CD4-positive, alpha-beta T cell treated with Interleukin-12 subunit alpha and Interleukin-12 subunit beta, for 1 hour (primary cell): ENCODE measurements at places on chromosomes 16 and 17.

- no peak for DNase-seq
These were observed 27.3 kb downstream of the CIBAR2 start for GRCh38 chr16:85084841-85085510.

DNA sequence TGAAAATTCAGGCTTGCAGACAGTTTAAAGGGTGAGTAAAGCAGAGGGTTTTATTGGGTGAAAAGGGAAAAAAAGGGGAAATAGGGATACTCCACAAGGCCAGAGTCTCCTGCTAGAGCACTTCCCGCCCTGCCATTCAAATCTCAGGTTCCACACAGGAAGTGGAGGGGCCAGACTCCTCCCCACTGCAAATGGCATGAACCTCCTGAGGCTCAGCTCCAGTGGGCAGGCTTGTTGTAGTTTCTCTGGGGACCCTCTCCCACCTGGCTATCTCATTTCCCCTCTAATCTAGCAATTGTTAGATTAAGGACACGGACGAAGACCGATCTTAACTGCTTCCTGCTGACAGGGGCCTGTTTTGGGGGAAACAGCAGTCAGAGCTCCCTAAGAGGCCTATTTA lies 43.4 kb downstream of the TAOK1 start:
- no peak for DNase-seq

DNA sequence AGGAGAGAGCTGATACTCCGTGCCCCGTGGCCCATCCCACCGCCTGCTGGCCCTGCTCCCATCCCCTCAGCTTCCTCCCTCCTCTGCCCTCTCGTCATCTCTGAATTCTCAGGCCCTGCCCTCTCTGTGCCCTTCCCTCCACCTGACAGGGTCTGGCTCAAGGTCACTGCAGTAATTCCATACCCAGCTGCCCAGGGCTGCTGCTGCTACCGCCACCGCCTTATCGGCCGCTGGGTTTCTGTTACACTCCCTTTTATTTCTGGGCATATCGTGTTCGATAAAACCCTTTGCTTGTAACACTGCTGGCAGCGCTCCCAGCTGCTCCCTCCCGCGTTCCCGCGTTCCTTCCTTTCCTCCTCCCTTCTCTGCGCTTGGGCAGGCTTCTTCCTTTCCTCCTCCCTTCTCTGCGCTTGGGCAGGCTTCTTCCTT lies 1.2 kb downstream of the EPN3 start:
- DNase-seq: no peak

DNA sequence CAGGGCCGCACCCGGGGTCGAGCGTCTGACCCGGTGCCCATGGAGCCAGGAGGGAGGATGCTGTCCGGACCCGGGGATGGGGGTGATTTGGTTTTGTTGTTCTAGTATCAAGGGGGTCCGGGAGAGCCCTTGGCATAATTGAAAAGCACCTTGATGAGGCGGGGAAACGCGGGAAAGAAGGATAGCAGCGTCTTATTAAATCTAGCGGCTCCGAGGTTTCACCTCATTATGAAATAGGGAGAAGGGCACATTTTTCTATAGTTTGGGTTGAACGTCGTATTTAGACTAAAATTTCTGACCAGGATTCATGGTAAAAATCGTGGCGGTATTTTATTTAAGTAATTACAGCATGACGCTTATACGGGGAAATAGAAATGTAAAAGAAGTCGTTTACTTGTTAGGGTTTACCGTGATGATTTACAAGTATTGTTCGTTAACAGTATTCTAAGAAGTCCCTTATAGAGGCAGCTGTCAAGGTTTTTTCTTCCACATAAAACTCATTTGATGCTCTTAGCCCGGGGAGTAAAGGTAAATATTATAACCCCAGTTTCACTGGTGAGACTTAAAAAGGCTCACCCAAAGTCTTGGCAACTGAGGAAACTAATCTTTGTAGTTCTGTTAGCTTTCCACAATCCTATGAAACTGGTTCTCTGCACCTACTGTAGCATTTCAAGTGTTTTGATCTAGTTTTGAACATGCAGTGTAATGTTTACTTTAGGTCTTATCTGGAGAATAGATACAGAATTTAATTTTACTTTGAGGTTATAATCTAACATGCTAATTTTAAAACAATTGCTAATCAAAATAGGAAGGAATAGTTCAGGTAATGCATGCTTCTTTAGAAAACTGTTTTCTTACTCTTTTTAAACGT lies 756 bp downstream of the LUC7L3 start:
- no peak for DNase-seq

GRCh38 chr16:86575754-86576557 lies 2.4 kb upstream of the FOXL1 start:
- peak; percentile 27 for DNase-seq

- DNase-seq: no peak
These were observed 381 bp downstream of the CTNS start for GRCh38 chr17:3636908-3637373.

- DNase-seq: no peak
These were observed 25.4 kb upstream of the ARL4D start for GRCh38 chr17:43373356-43373755.

DNA sequence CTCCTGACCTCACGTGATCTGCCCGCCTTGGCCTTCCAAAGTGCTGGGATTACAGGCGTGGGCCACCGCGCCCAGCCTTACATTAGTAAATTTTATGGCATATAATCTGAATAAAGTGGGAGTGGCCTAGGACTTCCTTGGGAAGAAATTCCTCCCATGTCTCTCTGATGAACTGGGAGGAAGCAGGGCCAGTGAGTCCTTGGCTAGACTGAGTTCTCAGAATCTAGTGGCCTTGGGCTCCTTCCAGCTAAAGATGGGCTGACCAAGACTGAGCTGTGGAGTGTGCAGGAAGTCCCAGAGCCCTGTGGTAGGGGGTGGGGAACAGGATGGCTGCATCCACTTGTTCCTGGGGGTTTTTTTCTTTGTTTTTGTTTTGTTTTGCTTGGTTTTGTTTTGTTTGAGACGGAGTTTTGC lies 10.0 kb upstream of the NAGLU start:
- no peak for DNase-seq

DNA sequence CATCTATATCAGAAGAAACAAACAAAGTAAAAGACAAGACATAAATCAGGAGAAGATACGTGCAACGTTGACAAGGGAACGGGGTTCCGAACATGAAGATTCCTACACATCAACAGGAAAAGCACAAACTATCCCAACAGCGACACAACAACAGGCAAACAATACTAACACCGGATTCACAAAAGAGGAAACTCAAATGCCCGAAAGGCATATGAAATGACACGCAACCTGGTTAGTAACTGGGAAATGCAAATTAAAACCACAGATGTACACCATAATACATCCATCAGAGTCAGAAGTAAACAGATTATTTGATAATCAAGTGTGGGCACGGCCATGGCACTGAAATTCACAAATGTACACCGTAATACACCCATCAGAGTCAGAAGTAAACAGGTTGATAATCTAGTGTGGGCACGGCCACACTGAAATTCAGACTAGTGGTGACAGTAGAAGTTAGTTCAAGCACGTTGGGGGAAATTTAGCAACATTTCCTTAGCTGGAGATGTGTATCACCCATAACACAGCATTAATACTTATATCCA lies 171.9 kb upstream of the RPH3AL start:
- no peak for DNase-seq

GRCh38 chr16:82252582-82252981 lies 82.6 kb upstream of the MPHOSPH6 start:
- DNase-seq: no peak

- DNase-seq: peak; percentile 70
These were observed 19.7 kb upstream of the SLC47A1 start for GRCh38 chr17:19513897-19514488.

GRCh38 chr16:84052071-84052622 lies 9.6 kb upstream of the SLC38A8 start:
- DNase-seq: no peak

- DNase-seq: no peak
These were observed 96.8 kb downstream of the CNTNAP4 start for GRCh38 chr16:76373998-76374397.

GRCh38 chr16:77306075-77306474 lies 106.9 kb downstream of the SYCE1L start:
- DNase-seq: no peak

GRCh38 chr16:53839150-53839549 lies 135.2 kb downstream of the FTO start:
- DNase-seq: no peak

GRCh38 chr16:66263168-66263972 lies 103.1 kb upstream of the CDH5 start:
- no peak for DNase-seq

DNA sequence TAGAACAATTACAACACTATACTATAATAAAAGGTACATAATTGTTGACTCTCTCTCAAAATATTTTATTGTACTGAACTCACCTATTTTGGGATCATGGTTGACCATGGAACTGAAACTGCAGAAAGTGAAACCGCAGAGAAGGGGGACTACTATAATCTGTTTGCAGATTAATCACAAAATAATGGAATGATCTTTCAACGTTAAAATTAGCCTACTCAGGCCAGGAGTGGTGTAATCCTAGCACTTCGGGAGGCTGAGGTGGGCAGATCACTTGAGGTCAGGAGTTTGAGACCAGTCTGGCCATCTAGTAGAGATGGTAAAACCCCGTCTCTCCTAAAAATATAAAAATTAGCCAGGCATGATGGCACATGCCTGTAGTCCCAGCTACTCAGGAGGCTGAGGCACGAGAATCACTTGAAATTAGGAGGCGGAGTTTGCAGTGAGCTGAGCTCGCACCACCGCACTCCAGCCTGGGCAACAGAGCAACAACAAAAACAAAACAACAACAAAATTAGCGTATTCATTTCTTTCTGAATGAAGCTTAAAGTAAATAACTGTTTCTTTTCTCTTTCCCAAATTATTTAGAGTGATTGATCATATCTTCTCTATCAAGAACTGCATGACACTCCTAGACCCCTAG lies 45.6 kb downstream of the IKZF3 start:
- peak; percentile 66 for DNase-seq

GRCh38 chr17:14165616-14166015 lies 71.0 kb downstream of the CDRT15 start:
- DNase-seq: no peak

- no peak for DNase-seq
These were observed 15.8 kb downstream of the MYL4 start for GRCh38 chr17:47224966-47225365.

DNA sequence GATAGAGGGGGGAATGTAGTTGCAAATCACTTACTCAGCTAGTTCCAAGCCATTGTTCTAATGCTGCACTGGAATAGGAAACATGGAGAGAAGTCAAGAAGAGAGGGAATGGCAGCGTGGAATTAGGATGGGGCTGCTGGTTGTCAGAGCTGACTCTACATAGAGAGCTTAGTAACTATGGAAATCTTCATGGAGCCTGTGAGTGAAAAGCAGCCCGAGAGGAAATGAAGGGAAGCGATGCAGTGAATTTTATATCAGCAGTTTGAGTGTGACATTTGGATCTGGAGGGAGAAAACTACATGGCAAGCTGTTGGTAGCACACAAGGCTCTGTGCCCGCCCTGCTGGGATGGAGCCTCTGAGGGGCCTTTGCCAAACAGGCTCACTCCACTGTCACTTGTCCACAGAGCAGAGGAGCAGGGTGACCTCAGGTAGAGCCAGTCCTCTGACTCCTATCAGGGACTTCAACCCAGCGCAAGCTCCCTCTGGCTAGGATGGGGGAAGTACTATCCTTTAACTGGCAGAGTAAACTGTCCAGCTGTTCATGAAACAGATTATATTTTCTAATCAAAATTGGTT lies 27.9 kb upstream of the PMFBP1 start:
- no peak for DNase-seq

- no peak for DNase-seq
These were observed 285.0 kb upstream of the ERCC4 start for GRCh38 chr16:13634959-13635358.

DNA sequence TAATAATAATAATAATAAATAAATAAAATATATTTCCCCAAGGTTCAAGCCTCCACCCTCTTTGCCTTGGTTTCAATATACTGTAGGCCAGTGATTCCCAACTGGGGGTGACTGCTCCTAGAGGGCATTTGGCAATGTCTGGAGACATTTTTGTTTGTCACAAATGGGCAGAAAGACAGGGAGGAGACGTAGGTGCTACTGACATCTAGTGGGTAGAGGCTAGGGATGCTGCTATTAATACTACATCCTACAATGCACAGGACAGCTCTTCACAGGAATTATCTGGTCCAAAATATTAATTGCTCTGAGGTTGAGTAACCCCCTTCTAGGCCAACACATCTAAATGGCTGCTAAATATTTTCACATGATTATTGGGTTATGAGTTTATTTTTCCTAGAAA lies 12.8 kb upstream of the PRR14 start:
- peak; percentile 59 for DNase-seq

DNA sequence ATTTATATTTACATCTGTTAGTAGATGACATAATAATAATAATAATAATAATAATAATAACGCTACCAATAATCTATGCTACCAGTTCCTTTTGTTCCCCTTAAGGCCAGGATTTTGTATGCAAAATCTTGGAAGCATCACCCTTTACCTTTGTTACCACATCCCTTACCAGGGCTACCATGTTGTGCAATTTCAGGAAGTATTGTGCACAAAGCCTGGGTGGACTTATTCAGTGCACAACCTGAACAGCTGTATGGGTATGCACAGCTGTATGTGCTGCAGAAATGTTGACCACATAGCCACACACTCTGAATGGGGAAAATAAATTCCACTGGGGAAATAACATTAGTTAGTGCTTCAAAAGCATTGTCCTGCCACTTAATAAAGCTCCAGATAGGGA lies 19.9 kb upstream of the CALB2 start:
- DNase-seq: no peak

DNA sequence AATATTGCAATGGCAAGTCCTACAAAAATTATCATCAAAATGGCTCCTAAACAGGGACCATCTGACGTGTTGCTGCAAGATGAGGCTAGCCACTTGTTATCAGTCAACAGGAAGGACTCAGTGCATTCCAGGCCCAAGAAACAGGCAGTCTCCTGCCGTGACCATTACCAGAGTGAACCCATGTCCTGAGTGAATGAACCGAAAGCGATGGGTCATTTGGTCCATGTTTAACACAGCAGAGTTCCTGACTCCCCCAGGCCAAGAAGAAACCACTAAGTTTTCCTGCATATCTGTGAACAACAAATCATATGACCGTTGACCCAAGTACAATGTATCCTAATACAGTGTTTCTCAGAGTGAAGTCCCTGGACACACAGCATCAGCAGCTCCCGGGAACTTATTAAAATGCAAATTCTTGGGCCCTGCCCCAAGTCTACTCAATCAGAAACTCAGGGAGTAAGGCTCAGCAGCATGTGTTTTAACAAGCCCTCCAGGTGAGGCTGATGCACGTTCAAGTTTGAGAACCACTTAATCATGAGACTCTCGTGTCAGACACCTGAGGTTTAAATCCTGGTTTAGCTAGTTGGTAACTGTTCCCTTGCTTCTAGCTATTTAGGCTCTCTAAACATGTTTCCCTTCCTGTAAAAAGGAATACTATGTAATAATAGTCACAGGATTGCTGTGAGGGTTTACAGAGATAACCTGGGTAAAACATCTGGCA lies 429.4 kb upstream of the MAF start:
- DNase-seq: no peak

DNA sequence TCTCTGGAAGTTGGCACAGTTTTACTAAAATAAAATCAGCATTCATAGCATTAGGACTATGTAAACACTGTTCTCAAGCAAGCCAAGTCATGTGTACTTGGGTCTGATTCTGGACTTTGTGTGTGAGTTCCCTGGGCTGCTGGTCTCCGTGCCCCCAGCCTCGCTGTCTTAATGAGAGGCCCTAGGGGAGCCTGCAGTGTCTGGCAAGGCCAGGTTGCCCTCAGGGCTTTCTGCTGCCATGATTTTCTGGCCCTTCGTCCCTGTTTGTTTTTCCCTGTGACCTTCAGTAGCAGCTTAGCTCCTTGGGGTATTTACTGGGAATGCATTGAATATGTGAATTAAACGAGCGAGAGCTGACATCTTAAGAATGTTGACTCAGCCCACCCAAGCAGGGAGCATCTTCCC lies 161.8 kb downstream of the RPTOR start:
- no peak for DNase-seq
